Forelimb muscle (tissue), 1 donor: ENCODE measurements at places on chromosomes 3 and 15. TPM values are rescaled to one million over a fixed set of nuclear protein-coding genes. Genes with fewer than 3 reads are reported as not detected.

GRCh38 chr3:35088943-35089342 is 550.4 kb upstream of the ARPP21 start:
- no peak for DNase-seq

- no peak for DNase-seq
Observed at GRCh38 chr3:113035387-113035982, 44.7 kb downstream of the GTPBP8 start.

- no peak for DNase-seq
Observed at GRCh38 chr15:64651601-64652191, 123.7 kb downstream of the RBPMS2 start.

GRCh38 chr3:184788751-184789150 is 23.2 kb upstream of the VPS8 start:
- DNase-seq, result no peak

Gene PLA2G4E
- polyA plus RNA-seq, result 2.0 TPM
